ENCODE measurements at places on chromosomes 16 and 17.

- DNase-seq, result no peak
These were observed 163.7 kb downstream of the WSCD1 start for GRCh38 chr17:6233856-6234255.

- DNase-seq, result no peak
These were observed 377.0 kb upstream of the TNRC6C start for GRCh38 chr17:77581480-77581879.

- DNase-seq, result no peak
These were observed 10.7 kb upstream of the PRR29 start for GRCh38 chr17:63987221-63988126.

- no peak for DNase-seq
These were observed 4.1 kb upstream of the SLC25A10 start for GRCh38 chr17:81707725-81708646.

DNA sequence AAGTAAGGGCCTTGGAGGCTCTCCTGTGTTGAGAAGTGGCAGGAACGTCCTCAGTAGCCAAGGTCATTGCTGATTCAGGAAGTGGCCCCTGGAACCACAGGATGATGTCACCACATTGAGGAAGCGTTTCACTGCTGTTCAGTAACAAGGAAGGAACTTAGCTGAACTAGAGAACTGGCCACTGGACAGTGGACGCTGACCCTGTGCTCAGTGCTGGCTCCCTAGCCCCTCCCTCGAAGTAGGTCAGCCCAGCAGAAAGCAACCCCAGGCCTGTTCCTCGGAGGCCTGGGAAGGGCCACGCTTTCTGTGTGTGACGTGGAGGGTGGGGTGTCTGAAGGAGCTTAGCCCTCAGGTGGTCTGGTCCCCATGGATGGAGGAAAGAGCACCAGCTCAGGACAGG lies 58.3 kb downstream of the B9D1 start:
- DNase-seq, result peak; percentile 84

GRCh38 chr16:82756283-82756599 lies 129.5 kb downstream of the CDH13 start:
- no peak for DNase-seq

GRCh38 chr17:72118335-72119076 lies 2.3 kb upstream of the SOX9 start:
- DNase-seq, result peak; percentile 68

DNA sequence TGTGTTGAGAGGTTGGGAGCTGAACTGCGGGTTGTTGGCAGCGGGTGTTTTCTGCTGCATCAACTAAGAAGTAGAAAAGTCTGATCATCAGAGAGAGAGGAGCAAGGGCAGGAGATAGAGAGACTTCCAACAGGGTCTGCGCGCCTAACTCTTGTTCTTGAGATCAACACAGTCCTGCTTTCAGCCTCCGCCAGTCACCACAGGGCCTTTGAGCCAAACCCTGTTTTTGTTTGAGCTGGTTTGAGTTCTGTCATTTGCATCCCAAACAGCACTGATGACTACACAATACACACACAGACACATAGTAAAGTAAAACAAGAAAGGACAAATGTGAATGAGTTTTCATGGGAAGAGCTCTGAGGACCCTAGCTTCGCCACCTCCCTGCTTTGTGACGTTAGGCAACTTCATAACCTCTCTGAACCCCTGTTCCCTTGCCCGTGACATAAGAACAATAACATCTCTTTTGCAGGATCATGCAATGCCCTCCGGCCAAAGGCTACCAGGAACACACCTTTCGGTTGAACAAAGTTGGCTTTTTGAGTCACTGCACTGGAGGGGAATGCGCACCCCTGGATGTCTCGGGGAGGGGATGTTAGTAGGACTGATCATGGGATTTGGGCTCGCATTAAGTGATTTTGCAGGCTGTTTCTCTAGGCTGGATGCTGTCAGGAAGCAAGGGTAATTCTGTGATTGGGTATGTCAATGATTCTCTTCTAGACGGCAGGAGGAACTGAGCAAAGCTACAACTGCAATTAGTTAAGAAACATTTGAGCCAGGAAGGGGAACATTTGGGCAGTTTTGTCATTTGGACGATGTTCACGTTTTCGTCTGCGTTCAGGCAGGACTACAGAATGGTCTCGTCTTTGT lies 92.3 kb downstream of the C16orf78 start:
- DNase-seq, result no peak

DNA sequence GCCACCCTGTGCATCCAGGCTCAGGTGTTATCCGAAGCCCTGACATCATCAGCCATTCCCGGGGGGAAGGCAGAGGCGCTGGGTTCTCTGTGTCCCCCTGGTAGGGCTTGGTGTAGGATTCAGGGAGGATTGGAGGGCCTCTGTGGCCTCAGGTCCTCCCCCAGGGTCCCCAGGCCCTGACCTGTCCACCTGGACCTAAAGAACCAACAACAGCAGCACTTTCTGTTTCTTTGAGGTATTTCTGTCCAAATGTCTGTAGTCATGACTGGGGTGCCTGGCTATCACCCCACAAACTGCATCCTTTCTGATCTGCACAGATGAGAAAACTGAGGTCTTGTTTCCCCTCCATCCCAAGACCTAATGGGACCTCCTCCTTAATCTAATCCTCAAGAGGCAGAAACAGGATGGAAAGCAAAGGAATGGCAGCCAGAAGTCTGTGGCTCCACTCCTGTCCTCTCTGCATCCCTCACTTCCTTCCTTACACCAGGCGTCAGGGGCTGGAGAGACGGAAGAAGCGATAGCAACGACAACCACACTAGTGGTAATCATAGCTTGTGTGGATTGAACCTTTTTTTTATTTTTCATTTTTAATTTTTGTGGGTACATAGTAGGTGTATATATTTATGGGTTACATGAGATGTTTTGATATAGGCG lies 11.8 kb downstream of the NLRC5 start:
- no peak for DNase-seq

GRCh38 chr16:60914334-60914733 lies 1121.9 kb downstream of the CDH8 start:
- no peak for DNase-seq

DNA sequence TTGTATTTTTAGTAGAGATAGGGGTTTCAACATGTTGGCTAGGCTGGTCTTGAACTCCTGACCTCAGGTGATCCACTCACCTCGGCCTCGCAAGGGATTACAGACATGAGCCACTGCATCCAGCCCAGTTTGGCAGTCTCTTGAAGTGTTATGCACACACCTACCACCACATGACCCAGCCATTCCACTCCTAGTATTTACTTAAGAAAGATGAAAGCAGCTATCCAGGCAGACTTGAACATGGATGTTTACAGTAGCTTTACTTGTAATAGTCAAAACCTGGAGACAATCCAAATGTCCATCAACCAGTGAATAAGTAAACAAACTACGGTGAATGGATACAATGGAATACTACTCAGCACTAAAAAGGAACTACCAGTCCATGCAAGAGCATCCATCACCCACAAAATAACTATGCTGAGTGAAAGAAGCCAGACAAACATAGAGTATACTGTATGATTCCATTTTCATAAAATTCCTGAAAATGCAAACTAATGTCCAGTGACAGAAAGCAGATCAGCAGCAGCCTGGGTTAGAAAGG lies 37.8 kb upstream of the RASD1 start:
- no peak for DNase-seq

GRCh38 chr16:30948667-30949649 lies at the start of gene ORAI3:
Gene ORAI3 (plus strand): TSS chr16:30949068. CDS start chr16:30949290, 222 bp downstream.
- peak; percentile 92 for DNase-seq

- DNase-seq, result no peak
These were observed 5.7 kb upstream of the TMEM238L start for GRCh38 chr17:10809605-10810004.

- no peak for DNase-seq
These were observed 114.0 kb upstream of the ERCC4 start for GRCh38 chr16:13805951-13806350.

GRCh38 chr17:2804912-2805311 lies 8.7 kb downstream of the RAP1GAP2 start:
- DNase-seq, result no peak

Measured in hematopoietic multipotent progenitor cell treated with erythropoietin and hydrocortisone succinate and interleukin-3 and kit ligand, for 4 days (in vitro differentiated cells).